EH (cell line): ENCODE measurements at places on chromosomes 5 and 9.

DNA sequence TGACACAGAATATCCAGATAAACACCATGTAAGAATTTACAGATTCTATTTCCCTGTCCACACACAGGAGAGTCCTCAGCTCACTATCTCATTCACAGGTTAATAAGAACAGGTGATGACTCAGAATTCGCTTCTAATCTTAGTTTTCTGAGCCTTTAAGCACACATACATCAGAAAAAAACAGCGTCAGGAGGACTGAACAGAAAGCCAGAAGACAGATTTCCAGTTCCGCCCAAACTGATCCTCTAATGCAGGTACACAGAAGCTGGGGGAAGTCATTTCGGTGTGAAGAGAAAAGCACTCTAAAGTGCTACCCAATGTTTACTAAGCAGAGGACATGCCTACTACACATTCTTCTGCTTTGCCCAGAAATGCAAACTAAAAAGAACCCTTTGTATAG, 1.6 kb downstream of the CEMIP2 start:
- no peak for DNase-seq

DNA sequence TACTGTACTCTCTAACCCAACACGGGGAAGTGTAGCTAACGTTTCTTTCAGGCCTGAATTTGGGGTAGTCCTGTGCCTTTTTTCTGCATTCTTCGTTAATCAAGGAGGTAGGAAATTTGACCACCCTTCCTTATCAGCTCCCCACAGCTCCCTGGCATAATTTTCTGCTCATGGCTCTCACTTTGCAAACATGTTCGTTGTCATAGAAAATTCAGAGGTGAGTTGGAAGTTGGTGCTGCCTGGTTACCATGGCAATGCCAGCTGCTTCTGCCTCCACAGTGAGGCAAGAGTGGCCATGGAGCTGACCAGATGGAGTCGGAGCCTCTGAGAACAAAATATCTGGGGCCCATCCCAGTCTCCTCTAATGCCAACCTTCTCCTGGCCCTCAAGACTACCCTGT, 116.6 kb upstream of the BOD1 start:
- DNase-seq, result no peak

DNA sequence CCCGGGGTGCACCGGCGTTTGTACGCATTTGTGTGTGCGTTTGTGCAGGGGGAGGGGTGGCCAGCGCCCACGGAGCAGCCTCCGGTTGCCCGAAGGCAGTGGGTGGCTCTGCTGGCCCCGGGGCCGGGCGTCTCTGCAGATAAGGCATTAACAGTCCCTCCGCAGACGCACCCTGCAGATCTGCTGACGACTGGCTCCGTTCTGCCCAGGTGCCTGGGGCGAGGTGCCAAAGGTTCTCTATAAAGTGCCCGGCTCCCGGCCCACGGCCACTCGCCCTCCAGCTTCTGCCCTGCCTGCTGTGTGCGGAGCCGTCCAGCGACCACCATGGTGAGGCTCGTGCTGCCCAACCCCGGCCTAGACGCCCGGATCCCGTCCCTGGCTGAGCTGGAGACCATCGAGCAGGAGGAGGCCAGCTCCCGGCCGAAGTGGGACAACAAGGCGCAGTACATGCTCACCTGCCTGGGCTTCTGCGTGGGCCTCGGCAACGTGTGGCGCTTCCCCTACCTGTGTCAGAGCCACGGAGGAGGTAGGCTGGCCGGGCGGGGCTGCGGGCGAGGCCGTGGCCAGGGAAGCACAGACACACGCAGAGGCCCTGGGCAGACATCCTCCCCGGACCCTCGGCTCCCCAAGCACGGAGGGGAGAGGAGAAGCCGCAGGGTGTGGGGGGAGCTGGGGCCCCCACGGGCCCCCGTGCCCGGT, at the start of gene SLC6A19:
TSS of gene SLC6A19 (plus strand) at position 269 of the 699 bp plus-strand sequence. CDS start at position 325, 56 bp downstream.
- no peak for DNase-seq

- peak; percentile 65 for DNase-seq
Measured at GRCh38 chr9:137302449-137303150, 529 bp upstream of the NRARP start.

DNA sequence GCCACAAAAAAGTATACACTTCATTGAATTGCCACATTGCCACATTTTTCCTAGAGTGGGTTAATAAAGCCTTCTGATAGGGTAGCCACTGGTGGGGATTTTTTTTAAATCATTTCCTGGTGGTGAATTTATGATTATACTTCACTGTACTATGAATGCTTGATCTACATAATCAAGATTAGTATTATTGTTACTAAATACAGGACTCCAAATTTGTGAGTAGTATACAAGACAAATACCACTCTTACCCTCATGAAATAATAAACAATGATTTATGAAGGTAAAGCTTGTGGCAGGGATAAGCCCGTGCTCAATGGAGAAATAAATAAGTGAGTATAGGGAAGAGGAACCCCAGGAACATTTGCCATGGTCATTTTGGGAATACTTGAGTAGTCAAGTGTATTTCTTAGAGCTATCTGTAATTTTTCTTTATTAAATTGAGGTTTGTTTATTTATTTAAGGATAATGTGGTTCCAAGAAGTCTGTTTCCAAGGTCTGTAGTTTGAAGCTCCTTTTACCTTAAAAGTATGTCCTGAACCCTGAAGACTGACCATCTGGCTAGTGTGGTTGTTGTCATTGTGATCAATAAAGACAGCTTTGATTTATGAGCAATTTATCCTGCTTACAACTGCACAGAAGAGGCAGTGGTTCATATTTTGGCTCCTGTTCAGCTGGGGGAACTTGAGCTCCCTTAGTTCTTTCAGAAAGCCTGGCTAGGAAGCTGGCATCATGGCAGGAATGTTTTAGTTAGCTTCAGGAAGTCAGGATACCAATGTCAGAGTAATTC, 118.6 kb downstream of the ZSWIM6 start:
- peak; percentile 83 for DNase-seq

DNA sequence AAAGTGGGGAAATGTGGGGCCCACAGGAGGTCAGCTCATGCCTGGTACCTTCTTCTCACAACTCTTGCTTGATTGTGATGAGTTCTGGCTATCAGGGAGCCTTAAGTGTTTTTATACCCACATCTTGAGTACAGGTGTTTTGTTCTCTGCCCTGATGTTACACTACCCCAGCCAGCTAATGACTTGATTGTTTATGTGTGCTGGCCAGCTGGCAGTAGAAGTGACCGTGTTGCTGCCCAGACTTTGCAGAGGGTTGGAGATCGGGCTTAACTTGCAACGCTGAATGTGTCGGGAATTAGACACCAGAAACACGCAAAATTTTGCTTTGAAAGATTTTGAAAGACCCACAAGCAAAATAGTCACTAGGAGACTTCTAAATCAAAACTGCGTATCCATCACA, 16.9 kb upstream of the ZDHHC11B start:
- DNase-seq, result no peak

- no peak for DNase-seq
Measured at GRCh38 chr9:96379461-96379860, 4.0 kb downstream of the SLC35D2 start.

GRCh38 chr5:116347657-116348056, 227.0 kb downstream of the SEMA6A start:
- no peak for DNase-seq

GRCh38 chr9:86921151-86921923, 26.0 kb downstream of the GAS1 start:
- no peak for DNase-seq

GRCh38 chr5:77239126-77239741, 28.8 kb downstream of the PDE8B start:
- peak; percentile 44 for DNase-seq

GRCh38 chr9:112361601-112362000, 18.3 kb upstream of the HSDL2 start:
- DNase-seq, result peak; percentile 56

DNA sequence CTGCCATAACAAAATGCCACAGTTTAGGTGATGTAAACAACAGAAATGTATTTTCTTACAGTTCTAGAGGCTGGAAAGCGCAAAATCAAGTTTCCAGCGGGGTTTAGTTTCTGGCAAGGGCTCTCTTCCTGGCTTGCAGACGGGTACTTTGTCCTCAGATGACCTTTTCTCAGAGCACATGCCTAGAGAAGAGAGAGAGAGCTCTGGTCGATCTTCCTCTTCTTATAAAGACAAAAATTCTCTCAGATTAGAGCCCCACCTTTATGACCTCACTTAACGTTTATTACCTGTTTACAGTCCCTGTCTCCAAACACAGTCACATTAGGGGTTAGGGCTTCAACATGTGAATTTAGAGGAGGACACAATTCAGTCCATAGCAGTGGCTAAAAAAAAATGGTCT, 119.7 kb downstream of the CETN3 start:
- DNase-seq, result peak; percentile 1

GRCh38 chr5:142421621-142422397, 97.0 kb upstream of the SPRY4 start:
- DNase-seq, result no peak

DNA sequence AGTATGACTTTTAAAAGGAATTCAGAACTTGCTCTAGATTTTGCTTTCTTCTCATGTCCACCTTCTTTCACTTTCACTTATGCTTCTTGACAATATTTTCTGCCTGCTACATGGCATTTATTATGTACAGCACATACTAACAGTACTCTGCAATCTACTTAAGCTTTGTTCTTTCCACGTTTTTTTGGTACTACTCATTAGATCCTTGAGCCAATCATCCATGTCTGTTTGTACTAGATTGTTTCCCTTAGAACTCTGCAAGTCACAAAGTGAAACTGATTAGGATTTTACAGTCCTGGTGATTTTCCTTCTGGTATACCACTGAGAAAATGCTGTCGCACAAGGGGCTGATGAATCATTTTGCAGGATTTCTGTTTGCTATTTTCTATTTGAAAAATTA, 78.3 kb downstream of the PARP8 start:
- DNase-seq, result peak; percentile 36

DNA sequence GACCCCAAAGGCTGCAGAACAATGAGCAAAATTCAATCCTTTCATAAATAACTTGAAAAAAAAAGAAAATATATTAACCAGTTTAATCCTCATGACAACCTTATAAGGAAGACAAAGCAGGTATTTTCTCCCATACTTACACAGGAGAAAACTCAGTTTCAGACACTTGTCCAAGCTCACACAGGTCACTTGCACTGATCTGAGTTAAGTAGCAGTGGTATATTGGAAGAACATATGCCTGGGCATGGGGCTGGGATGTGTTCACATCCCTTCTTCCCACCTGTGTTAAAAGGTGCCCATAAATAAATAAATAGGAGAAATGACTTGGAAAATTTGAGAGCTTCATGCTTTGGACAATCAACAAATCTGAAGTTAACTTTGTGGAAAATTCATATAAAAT, 63.5 kb upstream of the SELENOP start:
- DNase-seq, result no peak

GRCh38 chr9:23783509-23783908, 42.5 kb downstream of the ELAVL2 start:
- DNase-seq, result no peak

DNA sequence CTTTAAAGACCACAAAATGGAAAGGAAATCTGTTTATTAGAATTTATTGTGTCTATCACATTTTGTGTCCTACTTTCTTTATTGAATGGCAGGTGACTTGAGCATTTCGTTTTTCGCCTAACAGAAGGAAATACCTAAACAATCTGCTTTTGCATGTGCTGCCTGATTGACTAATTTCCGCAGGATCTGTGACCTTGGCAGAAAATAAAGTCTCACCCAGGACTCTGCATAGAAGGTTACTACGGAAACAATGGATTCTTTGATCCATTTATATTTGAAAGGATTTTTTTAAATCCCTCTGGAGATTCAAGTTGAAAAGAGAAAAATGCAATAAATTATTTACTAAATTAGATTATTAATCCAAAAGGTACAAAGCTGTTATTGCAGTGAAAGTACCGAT, 61.0 kb upstream of the CAST start:
- DNase-seq, result no peak

- DNase-seq, result no peak
Measured at GRCh38 chr5:90855296-90856010, 296.9 kb downstream of the ADGRV1 start.

DNA sequence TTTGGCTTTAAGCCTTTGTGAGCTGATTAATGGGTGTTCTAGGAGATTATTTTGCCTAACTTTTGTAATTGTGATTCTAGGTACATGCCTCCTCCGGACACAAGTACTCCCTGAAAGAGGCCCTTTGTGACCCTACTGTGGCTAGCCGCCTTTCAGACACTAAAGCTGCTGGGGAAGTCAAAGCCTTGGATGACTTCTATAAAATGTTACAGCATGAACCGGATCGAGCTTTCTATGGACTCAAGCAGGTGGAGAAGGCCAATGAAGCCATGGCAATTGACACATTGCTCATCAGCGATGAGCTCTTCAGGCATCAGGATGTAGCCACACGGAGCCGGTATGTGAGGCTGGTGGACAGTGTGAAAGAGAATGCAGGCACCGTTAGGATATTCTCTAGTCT, 13.6 kb downstream of the ITGA1 start:
- peak; percentile 60 for DNase-seq

- no peak for DNase-seq
Measured at GRCh38 chr5:56080375-56081052, 85.8 kb upstream of the IL6ST start.

- DNase-seq, result no peak
Measured at GRCh38 chr5:89721353-89721752, 688.2 kb downstream of the CETN3 start.

DNA sequence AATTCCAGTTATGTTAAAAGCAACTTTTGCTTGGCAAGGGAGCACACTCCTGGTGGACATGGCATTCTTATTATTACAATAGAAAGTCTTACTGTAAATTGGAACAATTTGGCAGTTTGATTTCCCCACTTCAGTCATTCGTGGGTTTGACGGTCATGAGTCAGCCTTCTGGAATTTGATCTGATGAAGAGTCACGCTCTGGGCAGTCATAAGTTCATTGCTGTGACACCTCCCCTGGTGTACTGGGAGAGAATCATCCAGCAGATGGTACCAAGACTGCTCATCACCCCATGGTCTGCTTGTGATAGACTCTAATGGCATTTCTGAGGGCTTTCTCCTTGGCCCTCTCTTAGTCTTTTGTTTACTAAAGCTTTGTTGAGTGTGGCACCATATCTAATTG, 53.8 kb downstream of the GLRA1 start:
- DNase-seq, result peak; percentile 84

- peak; percentile 70 for DNase-seq
Measured at GRCh38 chr5:81850501-81851357, 99.8 kb upstream of the SSBP2 start.

- no peak for DNase-seq
Measured at GRCh38 chr9:1879501-1879900, 135.6 kb upstream of the SMARCA2 start.

GRCh38 chr5:103286622-103287021, 28.1 kb downstream of the MACIR start:
- DNase-seq, result no peak

DNA sequence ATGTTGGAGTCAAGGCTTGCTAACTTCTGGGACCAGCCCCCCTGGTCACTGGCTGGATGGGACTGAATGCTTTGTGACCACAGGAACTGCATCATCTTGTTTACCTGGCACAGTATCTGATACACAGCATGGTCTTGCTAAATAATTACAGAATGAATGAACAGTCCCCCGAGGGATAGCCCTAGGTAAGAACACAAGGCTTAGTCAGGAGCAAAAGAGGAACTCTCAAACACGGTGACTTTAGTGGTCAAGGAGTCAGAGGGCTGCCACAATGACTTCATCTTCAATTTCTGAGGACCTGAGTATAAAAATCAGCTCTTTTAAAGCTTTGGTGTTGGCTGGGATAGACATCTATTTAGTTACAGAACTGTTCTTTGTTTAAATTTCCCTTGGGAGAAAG, 15.1 kb upstream of the CXCL14 start:
- no peak for DNase-seq

- DNase-seq, result no peak
Measured at GRCh38 chr9:115032296-115032695, 85.7 kb downstream of the TNC start.
